ENCODE measurements at places on chromosomes 7 and 10. TPM values are rescaled to one million over a fixed set of nuclear protein-coding genes. Genes with fewer than 3 reads are reported as not detected.

KLF14 gene
- total RNA-seq = not detected

GRCh38 chr7:40899636-40900507, 765.1 kb downstream of the SUGCT start:
- H3K4me3 ChIP-seq = no peak overlapping the region
- no peak overlapping the region for H3K27ac ChIP-seq
- H3K27me3 ChIP-seq = no peaks in the 10 kb centered on the region
- DNase-seq = no peak
- H3K36me3 ChIP-seq = no peaks in the 10 kb centered on the region

DNA sequence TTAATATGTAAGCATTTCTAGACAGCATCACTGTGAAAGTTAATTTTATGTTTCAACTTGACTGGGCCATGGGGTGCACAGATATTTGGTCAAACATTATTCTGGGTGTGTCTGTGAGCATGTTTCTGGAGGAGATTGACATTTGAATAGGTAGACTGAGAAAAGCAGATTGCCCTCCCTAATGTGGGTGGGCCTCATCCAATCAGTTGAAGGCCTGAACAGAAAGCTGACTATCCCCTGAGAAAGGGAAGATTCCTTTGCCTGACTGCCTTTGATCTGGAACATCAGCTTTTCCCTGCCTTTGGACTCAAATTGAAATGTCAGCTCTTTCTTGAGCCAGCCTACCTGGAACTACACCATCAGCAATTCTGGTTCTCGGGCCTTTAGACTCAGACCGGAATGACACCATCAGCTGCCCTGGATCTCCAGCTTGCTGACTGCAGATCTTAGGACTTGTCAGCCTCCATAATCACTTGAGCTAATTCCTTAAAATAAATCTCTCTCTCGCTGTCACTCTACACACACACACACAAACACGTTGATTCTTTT, 5.7 kb upstream of the RPP30 start:
- no peak overlapping the region for H3K27ac ChIP-seq
- no peak for DNase-seq
- no peak overlapping the region for H3K4me3 ChIP-seq

CDC14C gene
- total RNA-seq = not detected

DNA sequence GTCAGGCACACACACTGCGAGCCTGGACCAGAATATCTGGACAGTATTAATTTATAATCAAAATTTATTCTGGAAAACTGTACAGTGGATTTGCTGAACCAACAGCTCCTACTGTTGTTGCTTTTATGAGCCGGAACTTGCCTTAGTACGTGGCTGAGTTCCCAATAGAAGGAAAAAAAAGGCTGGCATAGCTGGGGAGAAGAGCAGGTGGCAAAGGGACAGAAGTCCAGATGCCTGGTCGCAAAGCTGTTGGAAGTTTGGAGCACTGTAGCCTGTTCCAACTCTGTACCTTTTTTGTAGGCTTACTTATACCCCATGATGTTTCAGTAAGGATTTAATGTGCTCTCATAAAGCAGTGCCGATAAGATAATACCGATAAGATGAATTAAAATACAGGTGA, 333.8 kb downstream of the ABCA13 start:
- H3K4me3 ChIP-seq = no peak overlapping the region
- H3K27me3 ChIP-seq = no peaks in the 10 kb centered on the region
- H3K27ac ChIP-seq = no peak overlapping the region
- H3K36me3 ChIP-seq = no peaks in the 10 kb centered on the region
- no peak for DNase-seq
- H3K4me1 ChIP-seq = no peaks in the 10 kb centered on the region

- peaks cover 48% of the 10 kb centered on the region for H3K4me1 ChIP-seq
- DNase-seq = no peak
- no peak overlapping the region for H3K27ac ChIP-seq
- no peaks in the 10 kb centered on the region for H3K27me3 ChIP-seq
These were observed 28.4 kb upstream of the PFKFB3 start for GRCh38 chr10:6174201-6174874.

GTF2IRD1 gene
- 1.3 TPM for total RNA-seq

- H3K4me1 ChIP-seq = peaks cover 36% of the 10 kb centered on the region
- no peak overlapping the region for H3K27ac ChIP-seq
- DNase-seq = no peak
- H3K27me3 ChIP-seq = no peaks in the 10 kb centered on the region
- no peak overlapping the region for H3K4me3 ChIP-seq
These were observed 17.6 kb downstream of the NUDCD3 start for GRCh38 chr7:44472843-44473242.

TUBAL3 gene
- not detected for total RNA-seq
